ENCODE measurements at places on chromosomes 13 and 19. TPM values are rescaled to one million over a fixed set of nuclear protein-coding genes. Genes with fewer than 3 reads are reported as not detected.

ABCC4 gene
- 41.4 TPM for total RNA-seq

LRRC25 gene
- total RNA-seq: 0.11 TPM

CD79A gene
- not detected for total RNA-seq

CEACAM3 gene
- not detected for total RNA-seq

ONECUT3 gene
- not detected for total RNA-seq

TEX29 gene
- total RNA-seq: not detected

CYP2S1 gene
- 0.22 TPM for total RNA-seq

MUC16 gene
- total RNA-seq: under 0.01 TPM

KCNC3 gene
- not detected for total RNA-seq

ZNF772 gene
- total RNA-seq: 17.2 TPM

IGSF23 gene
- total RNA-seq: not detected

Data from uterine smooth muscle cell (primary cell).